ENCODE measurements at places on chromosomes 6 and 20. TPM values are rescaled to one million over a fixed set of nuclear protein-coding genes. Genes with fewer than 3 reads are reported as not detected.

The ATP6V1G2 gene
- total RNA-seq, result 0.97 TPM

The COL10A1 gene
- total RNA-seq, result not detected

The CFAP206 gene
- 0.65 TPM for total RNA-seq

The OLIG3 gene
- not detected for total RNA-seq

The RAB44 gene
- total RNA-seq, result not detected

The COMMD7 gene
- 32.7 TPM for total RNA-seq

The CCND3 gene
- total RNA-seq, result 55.0 TPM

The EEF1E1 gene
- 113 TPM for total RNA-seq

The SLC35F1 gene
- total RNA-seq, result under 0.01 TPM

The CDH26 gene
- not detected for total RNA-seq

The PLN gene
- total RNA-seq, result under 0.01 TPM

The PDE7B gene
- 18.8 TPM for total RNA-seq

The NKX2-2 gene
- not detected for total RNA-seq

The CRISP3 gene
- total RNA-seq, result not detected

The TINAG gene
- 0.32 TPM for total RNA-seq

The HLA-DQB2 gene
- not detected for total RNA-seq

The OR12D3 gene
- not detected for total RNA-seq

The C6orf52 gene
- 1.1 TPM for total RNA-seq

The OPRM1 gene
- total RNA-seq, result not detected

The RSPO3 gene
- total RNA-seq, result 5.8 TPM

The MLN gene
- total RNA-seq, result not detected

The SLC22A1 gene
- under 0.01 TPM for total RNA-seq

The OPN5 gene
- total RNA-seq, result not detected

The HS3ST5 gene
- total RNA-seq, result not detected

The MBOAT1 gene
- total RNA-seq, result 6.5 TPM

The NR2E1 gene
- total RNA-seq, result not detected

The CLPSL1 gene
- not detected for total RNA-seq

The AVP gene
- total RNA-seq, result not detected

The SIRPG gene
- not detected for total RNA-seq

The PCK1 gene
- not detected for total RNA-seq

The GNMT gene
- total RNA-seq, result not detected

The FKBP1C gene
- not detected for total RNA-seq

The DYNLT1 gene
- 155 TPM for total RNA-seq

The TMEM244 gene
- total RNA-seq, result not detected

The ECT2L gene
- not detected for total RNA-seq

The BPIFB1 gene
- total RNA-seq, result not detected

The FNDC1 gene
- under 0.01 TPM for total RNA-seq

The DNAAF9 gene
- 8.4 TPM for total RNA-seq

The JARID2 gene
- 8.1 TPM for total RNA-seq

The CALHM4 gene
- 0.46 TPM for total RNA-seq

The ZNF334 gene
- 1.7 TPM for total RNA-seq

The CDH22 gene
- total RNA-seq, result not detected

The PRDM13 gene
- not detected for total RNA-seq

The HMGA1 gene
- total RNA-seq, result 287 TPM

The EYS gene
- total RNA-seq, result 0.32 TPM

The TRIM10 gene
- not detected for total RNA-seq

The EFCAB8 gene
- total RNA-seq, result not detected

The ADGRB3 gene
- under 0.01 TPM for total RNA-seq

The KIAA0408 gene
- not detected for total RNA-seq

The GPR6 gene
- total RNA-seq, result not detected

The TULP4 gene
- total RNA-seq, result 82.5 TPM

The SCGN gene
- not detected for total RNA-seq

The TGM3 gene
- total RNA-seq, result not detected

The OR2H1 gene
- not detected for total RNA-seq

The ARFRP1 gene
- total RNA-seq, result 41.9 TPM

The PMEPA1 gene
- 19.2 TPM for total RNA-seq

The LTA gene
- not detected for total RNA-seq
